ENCODE measurements at places on chromosomes 7 and 10.

DNA sequence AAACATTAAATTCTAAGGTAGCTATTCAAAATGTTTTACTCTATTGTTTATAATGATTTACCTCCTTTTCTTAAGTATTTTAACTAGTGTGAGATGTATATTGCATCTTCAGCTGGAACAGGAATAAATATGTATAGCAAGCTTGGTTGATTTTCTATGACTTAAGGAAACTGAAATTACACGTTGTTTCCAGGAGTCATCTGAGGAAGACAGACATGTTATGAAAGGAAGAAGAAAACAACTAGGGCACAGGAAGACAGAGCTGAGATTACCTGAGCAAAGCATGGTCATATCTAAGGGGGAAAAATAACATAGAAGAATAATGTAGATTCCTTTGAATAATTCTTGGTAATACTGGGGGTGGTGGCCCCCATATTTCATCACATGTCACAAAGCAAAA lies 210.9 kb upstream of the SEMA3E start:
- no peak for DNase-seq

- DNase-seq, result no peak
These were observed 135.2 kb downstream of the RGS10 start for GRCh38 chr10:119407254-119407777.

GRCh38 chr10:130022086-130022485 lies 58.0 kb upstream of the EBF3 start:
- DNase-seq, result no peak

GRCh38 chr7:137987018-137987349 lies 14.9 kb downstream of the CREB3L2 start:
- DNase-seq, result no peak

DNA sequence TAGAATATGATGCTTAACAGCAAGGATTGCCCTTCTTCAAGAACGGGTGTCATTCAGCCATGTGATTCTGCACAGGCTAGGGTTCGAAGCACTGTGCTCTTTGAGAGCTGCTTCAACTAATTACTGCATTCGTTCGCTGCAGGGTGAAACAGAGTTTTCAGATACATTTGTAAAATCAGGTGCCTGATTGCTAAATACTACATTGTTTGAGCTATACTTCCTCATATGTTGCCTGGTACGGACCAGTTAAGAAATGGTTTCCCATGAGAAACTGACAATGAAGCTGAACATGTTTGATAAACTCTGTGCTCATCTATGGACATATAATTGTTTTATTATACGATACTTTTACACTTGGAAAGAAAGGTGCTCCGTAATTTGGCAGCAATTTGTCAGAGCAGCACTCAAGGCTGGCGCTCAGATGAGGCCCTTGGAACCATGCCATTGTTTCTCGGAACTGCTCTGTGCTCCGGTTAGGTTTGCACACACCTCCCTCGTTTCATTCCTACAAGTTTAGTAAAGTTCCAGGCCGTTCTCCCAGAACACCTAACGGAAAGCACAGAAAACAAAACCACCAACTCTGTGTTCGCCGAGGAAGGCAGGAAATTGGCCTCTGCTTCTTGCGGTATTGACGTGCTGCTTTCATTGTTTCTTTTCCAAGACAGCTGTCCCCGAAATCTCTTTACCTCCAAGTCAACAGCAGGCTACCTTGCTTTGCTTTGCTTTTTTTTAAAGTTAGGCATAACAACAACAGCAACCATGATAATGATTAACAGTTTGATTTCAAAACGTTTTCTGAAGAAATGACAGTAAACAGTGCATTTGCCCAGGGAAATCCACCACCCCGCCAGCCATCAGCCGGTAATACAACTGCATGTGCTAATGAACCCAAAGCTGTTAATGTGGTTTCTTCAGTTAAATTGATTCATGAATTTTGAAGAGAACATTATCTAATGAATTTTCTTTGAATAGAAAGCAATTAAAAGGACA lies 206.9 kb downstream of the EBF3 start:
- DNase-seq, result no peak

- no peak for DNase-seq
These were observed 91.7 kb downstream of the CFAP58 start for GRCh38 chr10:104445359-104445758.

DNA sequence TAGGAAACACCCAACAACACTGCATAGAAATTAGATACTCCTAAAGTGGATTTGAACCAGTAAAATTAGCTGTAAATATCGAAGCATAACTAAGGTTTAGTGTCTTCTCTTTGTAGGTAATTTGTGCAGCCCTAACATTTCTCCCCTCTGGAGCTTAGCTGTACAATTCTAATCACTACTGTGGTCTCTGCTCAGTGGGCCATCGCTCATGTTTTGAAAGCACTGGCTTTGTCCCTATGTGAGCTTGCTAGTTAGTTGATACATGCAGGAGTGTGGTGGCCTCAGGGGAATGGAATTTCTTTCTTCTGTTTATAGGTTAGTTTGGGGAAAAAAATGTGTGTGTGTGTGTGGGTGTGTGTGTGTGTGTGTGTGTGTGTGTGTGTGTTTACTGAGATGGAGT lies 373.1 kb downstream of the DPP6 start:
- no peak for DNase-seq

DNA sequence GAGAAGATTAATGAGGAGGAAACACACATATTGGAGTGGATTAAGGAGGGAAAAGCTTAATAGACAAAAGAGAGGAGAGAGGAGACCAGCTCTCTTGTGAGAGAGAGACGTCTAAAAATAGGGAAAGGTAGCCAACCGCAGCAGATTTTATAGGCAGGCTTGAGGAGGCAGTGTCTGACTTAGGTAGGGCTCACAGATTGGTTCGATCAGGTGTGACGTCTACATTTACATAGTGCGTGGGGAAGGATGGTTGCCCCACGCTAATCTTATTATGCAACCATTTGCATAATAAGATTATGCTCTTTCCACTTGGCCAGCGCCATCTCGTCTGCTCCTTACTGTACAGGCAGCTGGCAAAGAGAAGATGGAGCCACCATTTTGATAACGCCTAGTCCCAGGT lies 122.0 kb downstream of the MARCHF5 start:
- no peak for DNase-seq

All from glomerular endothelial cell (primary cell).